ENCODE measurements at places on chromosomes 1 and 21.

DNA sequence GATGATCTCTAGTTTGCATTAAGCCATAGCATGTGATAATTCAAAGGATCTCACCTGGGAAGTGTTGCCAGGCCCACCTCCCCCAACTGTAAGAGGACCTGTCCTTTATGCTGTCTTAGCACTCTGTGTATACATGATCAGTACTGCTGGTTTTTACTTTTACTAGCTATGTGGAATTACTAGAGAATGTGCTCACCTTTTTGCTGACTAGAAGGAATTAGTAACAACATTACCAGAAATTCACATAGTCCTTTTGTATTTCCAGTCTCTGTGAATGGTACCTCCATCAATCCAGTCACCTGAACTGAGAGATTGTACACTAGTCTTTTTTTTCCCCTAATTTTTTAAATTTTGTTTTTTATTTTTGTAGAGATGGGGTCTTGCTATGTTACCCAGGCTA lies 46.6 kb downstream of the EEIG2 start:
- DNase-seq: no peak

DNA sequence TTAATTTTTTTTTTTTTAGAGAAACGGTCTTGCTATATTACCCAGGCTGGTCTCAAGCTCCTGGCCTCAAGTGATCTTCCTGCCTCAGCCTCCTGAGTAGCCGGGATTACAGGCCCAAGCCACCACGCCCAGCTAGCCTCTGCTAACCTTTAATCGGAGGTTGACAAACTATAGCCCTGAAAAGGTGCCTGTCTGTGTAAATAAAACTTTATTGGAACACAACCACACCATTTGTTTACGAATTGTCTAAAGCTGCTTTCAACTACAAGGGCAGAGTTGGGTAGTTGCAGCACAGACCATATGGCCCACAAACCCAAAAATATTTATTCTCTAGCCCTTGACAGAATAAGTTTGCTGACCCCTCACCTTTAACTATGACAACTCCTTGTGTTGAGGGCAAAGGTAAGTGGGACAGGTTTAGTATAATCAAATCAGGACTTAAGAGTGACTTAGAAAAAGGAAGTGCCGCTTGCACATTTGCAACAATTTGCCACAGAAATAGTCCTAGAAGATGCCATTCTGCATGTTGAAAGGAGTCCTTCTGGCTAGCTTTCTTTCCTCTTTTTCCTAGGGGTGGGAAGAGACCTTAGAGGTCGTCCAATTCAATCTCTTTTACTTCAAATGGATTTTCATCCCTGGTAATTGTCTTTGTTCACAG lies 16.4 kb downstream of the RGS8 start:
- DNase-seq: no peak

- DNase-seq: no peak
Measured at GRCh38 chr1:194039578-194039977, 853.2 kb upstream of the B3GALT2 start.

DNA sequence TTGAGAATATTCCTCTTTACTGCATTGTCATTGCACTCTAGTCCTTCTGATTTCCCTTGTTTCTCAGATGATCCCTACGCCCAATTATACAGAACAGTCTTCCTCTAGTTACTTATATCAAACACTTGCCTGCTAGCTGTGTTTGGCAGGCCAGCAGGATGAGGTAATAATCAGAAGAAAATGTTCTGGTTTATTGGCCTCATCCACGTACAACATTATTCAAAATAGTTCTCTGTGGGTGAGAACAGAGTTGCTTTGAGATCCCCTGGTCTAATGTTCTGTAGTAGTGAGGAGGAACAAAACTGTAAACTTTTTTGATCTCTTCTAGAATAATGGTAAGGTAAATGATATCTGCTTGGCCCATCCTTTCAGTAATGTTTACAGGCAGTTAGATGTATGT lies 22.3 kb upstream of the C1orf105 start:
- DNase-seq: no peak

GRCh38 chr1:84339503-84339902 lies 38.0 kb downstream of the SAMD13 start:
- DNase-seq: no peak

GRCh38 chr1:59290193-59290949 lies 6.5 kb upstream of the FGGY start:
- DNase-seq: peak; percentile 35

DNA sequence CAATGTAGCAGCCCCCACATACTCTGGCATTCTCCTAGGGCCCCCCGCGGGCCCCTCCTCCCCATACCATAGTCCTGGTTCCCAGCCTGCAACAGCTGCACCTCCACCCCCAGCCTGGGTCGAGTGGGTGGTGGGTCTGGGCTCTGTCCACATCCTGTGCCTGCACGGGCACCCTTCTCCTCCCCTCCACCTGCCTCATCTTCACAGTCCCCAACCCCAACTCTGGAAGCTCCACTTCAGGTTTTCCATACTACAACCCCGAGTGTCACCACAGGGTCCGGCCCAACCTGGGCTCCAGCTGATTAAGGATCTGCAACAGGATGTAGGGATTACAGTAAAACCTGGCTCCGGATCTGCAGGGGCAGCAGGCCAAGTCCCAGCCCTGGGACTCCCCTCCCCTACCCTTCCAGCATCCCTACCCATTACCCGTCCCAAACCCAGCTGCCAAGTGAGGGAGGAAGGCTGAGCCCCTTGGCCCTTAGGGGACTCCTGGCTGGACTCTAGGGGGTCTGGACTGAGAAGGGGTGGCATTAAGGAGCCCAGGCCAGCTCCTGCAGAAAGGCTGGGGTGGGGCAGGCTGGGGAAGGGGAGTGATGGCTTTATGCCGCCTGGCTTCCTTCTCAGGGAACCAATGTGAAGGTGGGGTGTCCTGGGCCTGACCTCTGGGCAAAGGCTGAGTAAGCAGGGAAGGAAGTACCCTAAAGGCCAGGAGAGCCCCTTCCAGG lies 116.8 kb downstream of the CASZ1 start:
- DNase-seq: peak; percentile 68

DNA sequence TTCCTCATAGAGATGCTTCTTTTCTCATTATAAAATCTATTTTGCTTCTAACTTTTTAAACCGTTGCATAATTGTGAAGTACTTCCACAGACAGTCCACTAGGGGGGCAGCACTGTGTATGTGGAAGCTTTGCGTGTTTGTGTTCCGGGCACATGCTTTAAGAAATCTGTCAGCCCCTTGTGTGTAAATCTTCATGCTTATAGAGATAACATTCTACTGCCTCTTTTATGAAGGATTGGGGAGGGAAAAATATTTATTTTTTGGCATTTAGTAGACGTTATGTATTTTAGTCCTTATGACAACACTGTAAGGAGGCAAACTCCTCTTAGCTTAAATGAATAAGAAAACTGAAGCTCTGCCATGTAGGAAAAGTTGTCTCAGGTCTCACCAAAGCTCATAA lies 157.3 kb upstream of the PTGFR start:
- no peak for DNase-seq

GRCh38 chr1:246537887-246538286 lies 28.2 kb downstream of the TFB2M start:
- no peak for DNase-seq

- no peak for DNase-seq
Measured at GRCh38 chr1:157941939-157942338, 51.5 kb upstream of the KIRREL1 start.

DNA sequence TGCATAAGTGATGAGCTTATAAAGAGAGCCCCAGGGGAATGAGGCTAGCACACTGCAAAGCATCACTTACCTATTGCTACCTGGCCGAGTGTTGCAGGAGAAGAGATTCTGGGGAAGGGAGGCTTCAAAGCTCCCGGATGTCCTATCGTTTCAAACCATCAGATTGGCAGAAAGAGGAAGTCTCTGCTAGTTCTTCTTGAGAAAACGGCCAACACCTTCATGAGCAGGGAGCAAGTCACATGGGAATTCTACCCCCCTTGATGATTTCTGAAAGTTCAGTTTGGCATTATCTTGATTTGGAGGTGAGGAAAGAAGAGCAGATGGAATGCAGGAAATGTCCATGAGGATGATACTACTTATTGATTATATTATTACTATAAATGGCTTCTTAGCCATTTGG lies 16.2 kb downstream of the SYF2 start:
- no peak for DNase-seq

- DNase-seq: no peak
Measured at GRCh38 chr1:47147047-47147785, 10.0 kb downstream of the CYP4A22 start.

GRCh38 chr1:154398141-154398540 lies 7.0 kb upstream of the IL6R start:
- no peak for DNase-seq

- no peak for DNase-seq
Measured at GRCh38 chr1:117657031-117657430, 51.2 kb downstream of the TENT5C start.

DNA sequence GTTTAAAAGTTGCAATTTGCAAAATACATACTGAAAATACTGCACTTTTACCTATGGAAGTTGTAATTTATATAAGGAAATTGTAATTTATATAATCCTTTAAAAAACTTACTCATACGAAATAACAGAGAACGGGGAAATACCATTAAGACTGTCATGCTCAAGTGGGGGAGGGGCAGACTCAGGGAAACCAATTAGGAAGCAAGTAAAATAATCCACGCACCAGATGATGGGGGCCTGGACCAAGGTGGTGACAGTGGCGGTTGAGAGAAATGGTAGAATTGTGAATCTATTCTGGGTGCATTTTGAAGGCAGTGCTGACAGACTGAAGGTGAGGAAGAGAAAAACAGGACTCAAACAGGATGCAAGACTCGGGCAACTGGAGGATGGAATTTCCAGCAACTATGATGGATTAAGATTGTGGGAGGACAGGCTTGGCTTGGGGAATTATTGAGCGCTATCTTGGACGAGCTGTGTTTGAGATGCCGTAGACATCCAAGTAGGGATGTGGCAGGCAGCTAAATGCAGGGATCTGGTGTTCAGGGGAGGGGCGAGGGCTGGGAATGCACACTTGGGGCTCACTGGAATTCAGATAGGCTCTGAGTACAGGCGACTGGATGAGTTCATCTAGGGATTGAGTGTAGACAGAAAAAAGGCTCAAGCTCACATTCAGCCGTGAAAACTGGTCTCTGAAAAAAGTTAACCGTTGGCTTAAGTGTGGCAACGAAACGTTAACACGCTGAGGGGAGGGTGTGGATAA lies 977 bp downstream of the LCA5L start:
- no peak for DNase-seq

DNA sequence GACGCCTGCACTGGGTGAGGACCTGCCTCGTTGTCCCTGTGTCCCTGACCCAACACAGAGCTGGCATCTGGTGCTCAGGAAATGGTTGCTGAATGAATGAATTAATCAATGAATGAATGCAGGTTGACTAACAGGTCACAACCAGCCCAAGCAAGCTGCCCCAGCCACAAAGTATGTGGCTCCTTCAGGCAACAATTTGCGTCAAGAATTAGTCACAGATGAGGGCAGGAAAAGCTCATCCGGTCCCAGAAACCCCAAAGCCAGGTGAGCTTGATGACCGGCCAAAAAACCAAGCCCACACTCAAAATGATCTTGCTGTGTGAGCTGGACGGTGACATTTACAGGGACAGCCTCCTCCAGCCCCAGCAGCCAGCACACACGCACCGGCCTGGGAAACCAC lies 40.6 kb upstream of the GPR153 start:
- DNase-seq: no peak

DNA sequence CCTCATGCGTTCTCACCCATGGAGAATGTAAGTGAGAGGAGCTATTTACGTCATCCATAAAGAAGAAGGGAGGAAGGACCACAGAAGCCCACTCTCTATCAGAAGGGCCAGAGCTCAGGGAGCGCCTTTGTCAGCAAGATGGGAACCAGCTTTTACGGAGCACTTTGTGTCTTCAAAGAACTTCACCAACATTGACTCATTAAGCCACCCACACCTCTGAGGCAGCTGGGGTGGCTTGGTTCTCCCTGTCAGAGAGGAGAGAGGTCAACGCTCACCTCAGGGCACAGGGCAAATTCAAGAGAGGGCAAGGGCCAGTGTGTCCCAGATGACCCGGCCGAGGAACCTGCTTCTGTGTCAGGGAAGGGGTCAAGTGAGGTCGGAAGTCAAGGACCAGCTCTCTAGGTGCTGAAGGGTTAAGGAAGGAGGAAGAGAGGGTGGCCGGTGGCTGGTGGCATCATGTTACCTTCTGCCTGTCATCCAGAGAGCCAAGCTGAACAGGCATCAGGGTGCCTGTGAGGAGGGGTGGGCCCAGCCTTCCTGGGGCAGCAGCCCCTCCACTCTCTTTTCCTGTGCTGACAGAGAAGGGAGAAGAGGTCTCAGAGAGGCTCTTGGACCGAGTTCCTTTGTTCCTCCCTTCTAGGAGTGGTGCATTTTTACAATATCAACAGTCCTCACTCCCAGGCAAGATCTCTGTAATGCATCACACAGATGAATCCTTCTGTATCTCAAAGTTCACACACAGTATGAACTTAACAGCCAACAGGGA lies 109.0 kb downstream of the ETS2 start:
- DNase-seq: no peak

- no peak for DNase-seq
Measured at GRCh38 chr1:87897481-87897880, 568.8 kb downstream of the LMO4 start.

GRCh38 chr1:35038723-35039122 lies 7.0 kb upstream of the ZMYM6 start:
- no peak for DNase-seq

- DNase-seq: no peak
Measured at GRCh38 chr1:169271098-169271497, 96.5 kb downstream of the NME7 start.

DNA sequence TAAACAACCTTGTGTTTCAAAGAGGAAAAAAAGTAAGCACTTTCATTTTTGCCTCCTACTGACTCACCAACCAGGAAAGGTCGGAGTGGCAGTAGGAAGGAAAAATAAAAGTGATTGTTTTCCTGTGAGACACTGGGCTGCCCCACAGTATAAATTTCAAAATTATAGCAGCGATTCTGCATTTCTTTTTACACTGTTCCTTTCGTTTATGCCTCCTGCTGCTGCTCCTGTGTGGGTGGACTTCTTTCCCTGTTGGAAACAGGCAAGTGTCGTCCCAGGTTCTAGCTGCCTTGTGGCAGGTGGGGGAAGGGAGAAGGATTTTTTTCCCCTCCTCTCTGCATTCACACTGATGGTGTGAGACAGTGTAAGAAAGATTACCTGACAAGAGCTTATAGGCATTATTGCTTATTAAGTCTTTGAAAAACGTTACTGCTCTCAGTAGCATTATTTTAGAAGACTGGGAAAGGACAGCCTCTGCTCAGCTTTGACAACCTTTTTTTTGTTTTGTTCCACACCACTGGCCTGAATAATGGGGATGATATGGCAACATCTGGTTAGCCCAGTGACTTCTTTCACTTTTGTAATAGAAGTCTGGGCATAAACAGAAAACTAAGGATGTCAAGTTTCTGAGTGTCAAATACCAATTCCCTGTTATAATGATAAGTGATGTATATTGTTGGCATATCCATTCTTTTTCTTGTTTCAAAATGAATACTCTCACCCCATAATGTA lies 77.9 kb downstream of the NEK7 start:
- DNase-seq: no peak

- DNase-seq: no peak
Measured at GRCh38 chr1:94580367-94581115, 39.0 kb upstream of the F3 start.

GRCh38 chr1:178933105-178933561 lies 62.3 kb upstream of the ANGPTL1 start:
- DNase-seq: no peak

Measured in DND-41 (cell line).